ENCODE measurements at places on chromosomes 13 and 19. TPM values are rescaled to one million over a fixed set of nuclear protein-coding genes. Genes with fewer than 3 reads are reported as not detected.

DNA sequence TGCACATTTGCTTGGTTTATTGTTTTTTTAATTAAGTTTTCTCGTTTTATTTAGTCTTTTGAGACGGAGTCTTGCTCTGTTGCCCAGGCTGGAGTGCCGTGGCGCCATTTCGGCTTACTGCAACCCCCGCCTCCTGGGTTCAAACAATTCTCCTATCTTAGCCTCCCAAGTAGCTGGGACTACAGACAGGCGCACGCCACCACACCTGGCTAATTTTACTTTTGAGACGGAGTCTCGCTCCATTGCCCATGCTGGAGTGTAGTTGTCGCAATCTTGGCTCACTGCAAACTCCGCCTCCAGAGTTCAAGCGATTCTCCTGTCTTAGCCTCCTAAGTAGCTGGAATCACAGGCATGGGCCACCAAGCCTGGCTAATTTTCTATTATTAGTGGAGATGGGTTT is 1.3 kb downstream of the RPS9 start:
- H3K4me1 ChIP-seq, result peaks cover 56% of the 10 kb centered on the region
- peak overlapping the region; percentile 99 for H3K27ac ChIP-seq
- DNase-seq, result no peak
- H3K36me3 ChIP-seq, result peaks cover 63% of the 10 kb centered on the region
- no peaks in the 10 kb centered on the region for H3K27me3 ChIP-seq

DNA sequence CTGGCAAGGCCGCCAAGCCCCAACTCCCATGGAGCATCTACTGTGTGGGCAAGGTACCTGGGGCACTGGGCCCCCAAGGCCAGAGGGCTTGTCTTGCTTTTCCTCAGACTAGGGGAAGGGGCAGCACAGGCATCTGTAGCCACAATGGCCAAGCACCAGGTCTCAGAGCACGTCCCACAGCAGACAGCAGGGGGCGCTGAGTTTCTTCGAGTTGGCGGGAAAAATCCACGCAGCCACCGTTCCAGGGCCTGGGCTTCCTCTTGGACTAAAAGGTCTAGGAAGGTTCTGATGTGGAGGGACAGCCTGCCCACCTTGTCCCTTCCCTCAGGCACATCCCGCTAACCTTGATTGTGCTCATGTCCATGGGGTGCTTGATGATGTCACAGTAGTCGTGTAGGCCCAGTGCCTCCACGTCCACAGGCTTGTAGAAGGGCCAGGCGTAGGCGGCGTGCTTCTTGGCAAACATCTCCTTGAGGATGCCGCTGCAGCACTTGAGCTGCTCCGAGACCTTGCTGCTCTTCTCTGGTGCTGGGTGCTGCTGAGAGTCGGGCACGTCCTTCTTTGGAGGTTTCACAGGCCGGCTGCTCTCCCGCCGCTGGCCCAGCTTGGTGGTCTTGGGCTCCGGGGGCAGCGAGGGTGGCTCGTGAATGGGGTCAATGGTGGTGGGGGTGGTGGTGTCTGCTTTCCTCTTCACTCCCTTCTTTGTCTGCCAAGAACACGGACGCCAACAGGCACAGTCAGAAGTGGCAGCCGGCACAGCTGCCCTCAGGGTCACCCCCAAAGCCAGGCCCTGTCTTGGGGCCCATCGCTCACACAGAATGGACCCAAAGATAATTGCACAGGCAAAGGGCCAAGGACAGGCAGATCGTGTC is 32.0 kb upstream of the EPHX3 start:
- H3K4me3 ChIP-seq, result no peak overlapping the region
- peak; percentile 82 for DNase-seq
- peaks cover 40% of the 10 kb centered on the region for H3K36me3 ChIP-seq
- no peaks in the 10 kb centered on the region for H3K27me3 ChIP-seq

DNA sequence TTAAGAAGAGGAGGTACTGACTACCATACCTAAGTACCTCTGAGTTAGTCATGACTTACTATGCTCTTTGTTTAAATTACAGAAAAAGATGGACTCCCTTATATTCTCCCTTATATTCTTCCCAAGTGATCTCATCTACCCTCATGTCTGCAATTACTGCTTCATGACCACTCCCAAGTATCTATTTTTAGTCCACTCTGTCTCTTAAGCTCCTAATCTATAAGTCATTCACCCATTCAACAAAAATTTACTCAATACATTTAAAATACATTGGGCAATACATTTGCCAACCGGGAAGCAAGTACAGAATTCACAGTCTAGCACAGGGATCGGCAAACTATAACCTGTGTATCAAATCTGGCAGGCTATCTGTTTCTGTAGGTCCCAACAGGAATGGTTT is 42.6 kb downstream of the KPNA3 start:
- no peak overlapping the region for H3K27ac ChIP-seq
- H3K36me3 ChIP-seq, result peaks cover 7% of the 10 kb centered on the region
- H3K27me3 ChIP-seq, result no peaks in the 10 kb centered on the region
- H3K4me3 ChIP-seq, result no peak overlapping the region
- H3K4me1 ChIP-seq, result peaks cover 32% of the 10 kb centered on the region

DNA sequence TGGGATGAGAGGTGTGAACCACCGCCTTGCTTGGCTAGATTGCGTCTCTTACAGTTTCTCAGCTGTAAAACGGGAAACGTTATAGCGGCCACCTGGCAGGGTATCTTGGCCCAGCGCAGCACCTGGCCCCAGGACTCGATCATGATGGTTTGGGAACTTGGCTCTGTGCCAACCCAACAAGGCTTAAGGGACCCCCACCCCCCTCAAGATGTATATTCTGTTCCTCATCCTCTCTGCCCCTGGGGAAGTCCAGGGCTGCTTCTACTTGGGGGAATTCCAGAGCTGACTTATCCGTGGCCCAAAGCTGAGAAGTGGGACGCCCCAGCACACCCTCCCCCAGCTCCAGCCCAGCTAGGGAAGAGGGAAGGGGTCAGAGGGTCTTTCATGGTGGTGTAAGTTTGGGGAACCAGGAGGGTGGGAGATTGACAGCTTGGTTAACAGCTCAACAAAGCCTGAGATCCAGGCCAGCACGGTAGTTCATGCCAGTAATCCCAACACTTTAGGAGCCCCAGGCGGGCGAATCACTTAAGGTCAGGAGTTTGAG is 695 bp downstream of the ICAM1 start:
- H3K4me3 ChIP-seq, result peak overlapping the region; percentile 85
- peaks cover 24% of the 10 kb centered on the region for H3K4me1 ChIP-seq
- peak overlapping the region; percentile 89 for H3K27ac ChIP-seq

DNA sequence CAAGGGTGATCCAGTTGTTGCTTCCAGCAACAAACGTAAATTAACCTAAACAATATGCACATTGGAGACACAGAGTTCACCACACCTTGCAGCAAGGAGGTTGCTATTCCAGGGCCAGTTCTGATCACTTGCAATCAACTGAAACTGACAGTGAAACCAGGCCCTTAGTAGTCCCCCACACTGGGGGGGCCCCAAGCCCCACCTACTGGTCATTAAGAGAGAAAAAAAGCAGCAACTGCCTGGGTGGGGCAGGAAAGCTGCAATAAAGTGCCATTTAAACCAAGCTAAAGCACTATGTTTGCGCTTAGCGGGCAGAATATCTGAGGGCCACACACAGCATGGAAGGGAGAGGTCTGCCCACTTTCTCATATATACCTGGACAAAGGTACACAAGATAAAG is 51.5 kb downstream of the ATP7B start:
- H3K36me3 ChIP-seq, result no peaks in the 10 kb centered on the region
- DNase-seq, result peak; percentile 25
- no peak overlapping the region for H3K27ac ChIP-seq
- H3K4me1 ChIP-seq, result peaks cover 4% of the 10 kb centered on the region
- H3K4me3 ChIP-seq, result no peak overlapping the region

NANOS2 gene
- not detected for total RNA-seq

GRCh38 chr19:50427997-50428425 is 4.7 kb upstream of the MYBPC2 start:
- no peaks in the 10 kb centered on the region for H3K36me3 ChIP-seq
- no peak overlapping the region for H3K4me3 ChIP-seq
- DNase-seq, result no peak
- no peak overlapping the region for H3K27ac ChIP-seq
- H3K4me1 ChIP-seq, result peaks cover 11% of the 10 kb centered on the region
- peaks cover 16% of the 10 kb centered on the region for H3K27me3 ChIP-seq

GRCh38 chr13:111345682-111346081 is 25.2 kb downstream of the TEX29 start:
- H3K27ac ChIP-seq, result no peak overlapping the region
- peaks cover 3% of the 10 kb centered on the region for H3K4me1 ChIP-seq
- H3K4me3 ChIP-seq, result no peak overlapping the region
- H3K27me3 ChIP-seq, result no peaks in the 10 kb centered on the region
